ENCODE measurements at places on chromosomes 6 and 20.

GRCh38 chr20:62361799-62362589 lies 5.1 kb downstream of the LAMA5 start:
- DNase-seq = no peak

GRCh38 chr6:148701375-148701774 lies 45.5 kb upstream of the UST start:
- DNase-seq = no peak

- no peak for DNase-seq
Observed at GRCh38 chr6:114312931-114313330, 29.9 kb downstream of the HS3ST5 start.

- DNase-seq = no peak
Observed at GRCh38 chr20:37757550-37757949, 63.7 kb downstream of the CTNNBL1 start.

DNA sequence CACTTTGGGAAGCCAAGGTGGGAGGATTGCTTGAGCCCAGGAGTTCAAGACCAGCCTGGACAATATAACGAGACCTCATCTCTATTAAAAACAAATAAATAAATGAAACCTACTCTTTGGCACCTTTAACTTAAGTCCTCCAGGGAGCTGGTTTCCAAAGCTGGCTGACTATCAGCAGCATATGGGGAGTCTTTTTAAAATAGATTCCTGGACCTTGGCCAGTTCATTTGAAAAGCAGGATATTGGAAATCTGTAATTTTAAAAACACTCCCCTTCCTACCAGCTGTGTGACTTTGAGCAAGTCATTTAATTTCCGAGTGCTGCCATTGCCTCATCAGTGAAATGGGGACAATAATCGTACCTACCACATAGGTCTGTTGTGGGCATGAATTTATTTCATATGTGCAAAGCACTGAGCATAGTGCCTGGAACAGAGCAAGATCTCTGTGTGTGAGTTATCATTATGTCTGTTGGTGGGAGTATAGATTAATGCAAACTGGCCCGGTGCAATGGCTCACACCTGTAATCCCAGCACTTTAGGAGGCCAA lies 40.9 kb upstream of the PTPN1 start:
- no peak for DNase-seq
